ENCODE measurements at places on chromosomes 2 and 18.

- DNase-seq = no peak
Observed at GRCh38 chr2:54681416-54681815, 42.0 kb upstream of the EML6 start.

- DNase-seq = no peak
Observed at GRCh38 chr2:218477247-218477646, 58.3 kb downstream of the VIL1 start.

- no peak for DNase-seq
Observed at GRCh38 chr18:12361770-12362378, 15.2 kb downstream of the AFG3L2 start.

GRCh38 chr2:104473546-104473945, 380.4 kb upstream of the POU3F3 start:
- DNase-seq = no peak

DNA sequence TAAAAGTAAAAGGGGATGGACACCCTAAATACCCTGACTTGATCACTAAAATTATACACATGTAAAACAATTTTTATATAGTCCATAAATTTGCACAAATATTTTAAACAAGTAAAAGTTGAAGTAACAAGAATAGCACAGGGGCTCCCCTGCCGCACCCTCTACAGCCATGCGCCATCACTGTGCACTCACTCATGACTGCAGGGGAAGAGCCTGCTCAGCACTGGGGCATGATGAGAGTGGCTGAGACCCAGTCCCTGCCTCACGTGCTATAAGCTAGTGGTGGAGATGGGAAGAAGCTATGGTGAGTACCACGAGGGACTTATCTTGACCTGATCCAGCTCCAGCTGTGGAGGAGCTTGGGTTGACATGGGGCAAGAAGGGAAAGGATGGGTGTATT, 46.9 kb upstream of the MYO1B start:
- no peak for DNase-seq

DNA sequence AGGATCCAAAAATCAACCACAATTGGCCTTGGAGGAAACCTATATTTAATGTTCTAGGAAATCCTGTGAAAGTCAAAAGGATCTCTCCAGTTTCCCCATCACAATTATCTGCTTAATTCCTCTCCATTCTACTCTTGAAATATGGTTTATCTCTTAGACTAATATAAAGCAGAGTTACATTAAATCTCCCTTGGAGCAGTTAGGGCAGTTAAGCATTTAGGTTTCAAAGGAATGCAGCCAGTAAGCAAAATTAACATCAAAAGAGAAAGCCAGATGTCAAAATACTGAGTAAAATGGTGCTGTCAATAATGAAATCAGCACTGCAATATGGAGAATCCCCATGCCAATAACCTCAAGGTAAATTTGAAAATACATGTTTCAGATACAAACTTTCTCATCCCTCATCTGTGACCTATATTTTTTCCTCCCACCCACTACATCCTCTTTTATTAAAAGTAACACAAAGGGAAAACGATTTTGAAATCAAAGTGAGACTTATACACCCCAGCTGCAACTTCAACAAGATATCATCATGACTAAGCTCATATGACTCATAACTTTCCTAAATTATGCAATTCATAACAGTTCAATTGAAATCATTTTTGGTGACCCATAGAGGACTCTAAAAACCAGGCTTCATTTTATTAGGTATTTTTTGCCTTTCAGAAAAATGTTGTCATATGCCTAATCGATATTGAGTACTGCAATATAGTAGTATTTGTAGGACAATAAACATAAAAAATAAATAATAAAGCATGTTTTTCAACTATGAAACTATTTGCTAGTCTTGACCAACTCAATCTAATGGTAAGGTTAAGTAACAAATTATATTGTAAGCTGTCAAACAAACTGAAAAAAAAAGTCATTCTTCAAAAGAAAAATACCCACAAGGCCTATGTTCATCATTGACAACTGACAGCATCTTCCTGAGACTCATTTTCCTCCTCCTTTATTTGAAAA, 3.1 kb downstream of the ADAM17 start:
- no peak for DNase-seq

DNA sequence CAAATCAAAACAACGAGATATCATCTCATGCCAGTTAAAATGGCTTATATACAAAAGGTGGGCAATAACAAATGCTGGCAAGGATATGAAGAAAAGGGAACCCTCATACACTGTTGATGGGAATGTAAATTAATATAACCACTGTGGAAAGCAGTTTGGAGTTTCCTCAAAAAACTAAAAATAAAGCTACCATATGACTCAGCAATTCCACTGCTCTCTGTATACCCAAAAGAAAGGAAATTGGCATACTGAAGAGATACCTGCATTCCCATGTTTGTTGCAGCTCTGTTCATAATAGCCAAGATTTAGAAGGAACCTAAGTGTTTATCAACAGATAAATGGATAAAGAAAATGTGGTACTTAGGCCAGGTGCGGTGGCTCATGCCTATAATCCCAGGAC, 124.8 kb downstream of the MSTN start:
- DNase-seq = no peak

- no peak for DNase-seq
Observed at GRCh38 chr2:79796641-79797040, 283.8 kb downstream of the CTNNA2 start.
